ENCODE measurements at places on chromosomes 16 and 17.

- no peak for DNase-seq
Observed at GRCh38 chr17:68441070-68441770, 16.1 kb downstream of the WIPI1 start.

GRCh38 chr16:88378401-88378800 lies 4.4 kb upstream of the ZNF469 start:
- no peak for DNase-seq

DNA sequence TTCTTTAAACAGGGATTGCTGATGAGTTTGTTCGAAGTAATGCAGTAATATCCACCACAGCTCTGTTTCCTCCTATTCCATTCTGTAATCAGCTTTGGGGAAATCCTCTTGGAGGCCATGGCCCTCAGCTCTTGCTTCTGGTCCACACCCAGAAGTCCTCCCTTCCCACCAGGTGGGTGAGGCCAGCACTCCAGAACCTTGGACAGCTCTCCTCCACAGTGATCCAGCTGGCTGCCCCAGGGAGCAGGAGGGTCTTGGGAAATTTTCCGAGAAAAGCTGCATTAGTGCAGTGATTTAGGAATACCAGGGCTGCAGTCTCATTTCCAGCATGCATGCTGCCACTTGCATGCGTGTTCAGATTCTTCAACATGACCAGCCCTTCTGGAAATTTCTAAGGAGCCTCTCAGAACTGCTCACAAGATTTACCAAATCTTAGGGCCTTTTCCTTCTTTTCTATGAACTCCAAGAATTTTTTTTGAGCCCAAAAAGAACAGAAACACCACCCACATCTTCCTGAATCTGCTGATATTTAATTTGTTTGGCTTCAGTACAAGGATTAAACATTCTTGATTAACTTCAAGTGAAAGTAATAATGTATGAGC lies 4.2 kb downstream of the SMPD3 start:
- DNase-seq: no peak

DNA sequence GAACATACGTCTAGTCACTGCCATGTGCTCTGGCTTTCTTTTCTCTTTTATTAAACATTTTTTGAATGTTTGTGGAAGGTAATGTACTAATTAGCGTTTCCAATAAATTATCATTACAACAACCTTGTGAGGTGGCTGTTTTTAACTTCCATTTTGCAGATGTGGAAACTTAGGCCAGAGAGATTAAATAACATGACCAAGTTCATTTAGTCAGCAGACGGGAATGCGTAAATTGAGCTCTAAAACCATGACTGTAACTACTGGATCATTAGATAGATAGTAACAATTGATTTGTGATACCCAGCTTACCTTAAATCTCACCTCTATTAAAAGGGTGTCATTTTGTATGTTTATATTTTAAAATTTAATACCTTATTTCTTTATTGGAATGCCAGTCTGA lies 49.4 kb downstream of the RABEP1 start:
- no peak for DNase-seq

GRCh38 chr16:27399969-27400368 lies 2.0 kb upstream of the IL21R start:
- DNase-seq: no peak

Data from AG04450 (cell line).